Common myeloid progenitor, CD34-positive (primary cell): ENCODE measurements at places on chromosomes 2 and 18.

GRCh38 chr2:36338827-36339145, 16.8 kb upstream of the CRIM1 start:
- no peaks in the 10 kb centered on the region for H3K4me1 ChIP-seq
- H3K4me3 ChIP-seq, result no peak overlapping the region
- DNase-seq, result no peak
- no peaks in the 10 kb centered on the region for H3K36me3 ChIP-seq
- H3K27me3 ChIP-seq, result no peaks in the 10 kb centered on the region

DNA sequence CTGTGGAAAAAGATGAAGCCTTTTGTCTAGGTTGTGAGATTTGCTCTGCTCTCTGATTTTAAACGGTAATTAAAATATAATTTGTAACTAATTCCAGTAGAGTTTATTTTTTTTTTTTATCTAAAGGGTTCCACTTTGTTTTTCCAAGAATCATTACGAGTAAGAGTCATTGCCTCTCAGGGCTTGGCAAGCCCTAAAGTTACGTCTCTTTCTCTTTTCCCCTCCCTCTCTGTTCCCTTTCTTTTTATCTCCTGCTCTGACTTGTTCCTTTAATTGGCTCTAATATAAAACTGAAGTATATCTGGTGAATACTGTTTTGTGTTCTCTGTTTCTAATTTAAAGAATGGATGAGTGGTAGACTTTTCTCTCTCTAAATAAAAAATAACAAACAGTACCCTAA, 75.8 kb downstream of the CALCRL start:
- no peaks in the 10 kb centered on the region for H3K27me3 ChIP-seq
- H3K4me1 ChIP-seq, result no peaks in the 10 kb centered on the region
- peaks cover 4% of the 10 kb centered on the region for H3K36me3 ChIP-seq

- H3K4me1 ChIP-seq, result peaks cover 4% of the 10 kb centered on the region
- H3K27ac ChIP-seq, result no peak overlapping the region
- no peak overlapping the region for H3K4me3 ChIP-seq
- H3K36me3 ChIP-seq, result no peaks in the 10 kb centered on the region
- peaks cover 63% of the 10 kb centered on the region for H3K27me3 ChIP-seq
Measured at GRCh38 chr2:181677912-181678586, 2.3 kb downstream of the NEUROD1 start.

DNA sequence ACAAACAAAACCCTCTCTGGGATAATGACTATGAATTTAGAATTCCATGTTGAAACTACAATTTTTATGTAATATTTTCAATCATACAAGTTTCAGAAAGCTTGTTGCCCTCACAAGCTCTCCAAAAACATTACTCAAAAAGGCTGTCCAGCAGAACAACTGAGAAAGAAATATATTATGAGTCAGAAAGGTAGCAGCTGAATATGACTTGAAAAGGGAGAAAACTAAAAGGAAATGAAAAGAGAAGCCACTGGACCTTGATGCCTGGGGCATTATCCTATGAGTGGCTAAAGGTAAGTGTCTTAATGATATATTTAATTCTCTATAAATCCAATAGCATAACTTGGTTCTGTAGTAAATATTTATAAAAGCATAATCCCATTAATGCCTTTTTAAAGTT, 61.8 kb downstream of the NXPH2 start:
- H3K27me3 ChIP-seq, result no peaks in the 10 kb centered on the region
- H3K4me3 ChIP-seq, result no peak overlapping the region
- no peak for DNase-seq
- H3K27ac ChIP-seq, result no peak overlapping the region
- H3K4me1 ChIP-seq, result no peaks in the 10 kb centered on the region
- H3K36me3 ChIP-seq, result peaks cover 2% of the 10 kb centered on the region

DNA sequence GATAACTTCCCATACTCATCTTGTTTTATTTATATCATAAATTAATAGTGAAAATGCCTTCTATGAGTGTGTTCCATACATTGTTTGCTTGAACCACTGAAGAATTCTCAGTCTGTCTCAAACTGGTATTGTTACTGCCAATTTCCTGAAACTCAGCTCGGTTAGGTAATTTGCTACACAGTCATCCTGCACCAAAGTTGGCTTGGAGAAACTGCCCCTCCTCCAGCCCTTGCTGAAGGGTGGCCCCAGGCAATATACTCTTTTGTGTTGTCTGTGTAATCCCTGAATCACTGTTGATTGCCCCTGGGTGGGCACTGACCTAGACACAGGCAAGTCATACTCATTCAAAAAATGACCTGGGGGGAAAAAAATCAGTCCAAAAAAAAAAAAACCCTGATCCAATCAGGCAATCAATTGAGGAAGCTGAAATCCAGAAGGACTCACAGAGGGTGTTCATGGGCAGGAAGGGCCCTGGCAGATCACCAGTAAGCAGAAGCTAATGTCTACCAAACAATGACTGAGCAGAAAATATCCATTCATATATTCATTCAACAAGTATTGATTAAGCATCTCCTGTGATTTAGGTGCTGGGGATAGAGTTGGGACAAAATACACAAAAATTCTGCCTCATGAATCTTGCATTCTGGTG, 3.8 kb upstream of the SESTD1 start:
- H3K27ac ChIP-seq, result no peak overlapping the region
- no peak overlapping the region for H3K4me3 ChIP-seq
- H3K4me1 ChIP-seq, result peaks cover 16% of the 10 kb centered on the region
- no peaks in the 10 kb centered on the region for H3K36me3 ChIP-seq
- H3K27me3 ChIP-seq, result no peaks in the 10 kb centered on the region

DNA sequence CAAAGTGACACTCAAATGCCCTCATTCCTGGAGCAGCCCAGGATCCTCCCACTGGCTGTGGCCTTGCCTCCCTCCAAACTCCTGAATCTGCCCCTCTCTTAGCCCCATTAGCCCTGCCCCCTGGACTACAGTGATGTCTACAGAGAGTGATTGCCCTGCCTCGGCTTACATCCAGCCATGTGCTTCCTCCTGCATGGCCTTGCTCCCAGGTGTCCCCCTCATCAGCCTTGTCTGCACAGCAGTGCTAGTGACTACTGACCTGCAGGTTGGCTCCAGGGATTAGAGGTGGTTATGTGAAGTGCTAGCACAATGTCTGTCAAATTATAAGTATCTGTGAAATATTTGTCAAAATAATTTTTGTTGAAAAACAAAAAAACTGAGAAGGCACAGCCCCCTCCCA, 259.1 kb upstream of the MYT1L start:
- DNase-seq, result no peak
- H3K4me1 ChIP-seq, result no peaks in the 10 kb centered on the region
- no peaks in the 10 kb centered on the region for H3K36me3 ChIP-seq
- no peak overlapping the region for H3K4me3 ChIP-seq
- H3K27ac ChIP-seq, result no peak overlapping the region
- H3K27me3 ChIP-seq, result no peaks in the 10 kb centered on the region

DNA sequence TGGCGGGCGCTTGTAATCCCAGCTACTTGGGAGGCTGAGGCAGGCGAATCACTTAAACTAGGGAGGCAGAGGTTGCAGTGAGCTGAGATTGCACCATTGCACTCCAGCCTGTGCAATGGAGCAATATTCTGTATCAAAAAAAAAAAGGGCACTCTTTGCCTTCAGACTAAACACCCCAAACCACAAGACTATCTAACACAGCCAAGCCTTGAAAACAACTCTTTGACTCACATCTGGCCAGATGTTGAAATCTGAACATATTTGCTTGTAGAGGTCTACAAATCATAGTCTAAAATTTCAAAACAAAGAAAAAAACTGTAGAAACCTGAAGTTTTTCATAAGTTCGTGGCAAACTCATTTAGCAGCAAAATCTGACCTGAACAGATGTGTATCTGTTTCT, 94.9 kb downstream of the FAM161A start:
- no peaks in the 10 kb centered on the region for H3K27me3 ChIP-seq
- no peak overlapping the region for H3K4me3 ChIP-seq
- no peaks in the 10 kb centered on the region for H3K4me1 ChIP-seq
- H3K27ac ChIP-seq, result no peak overlapping the region
- no peak for DNase-seq

DNA sequence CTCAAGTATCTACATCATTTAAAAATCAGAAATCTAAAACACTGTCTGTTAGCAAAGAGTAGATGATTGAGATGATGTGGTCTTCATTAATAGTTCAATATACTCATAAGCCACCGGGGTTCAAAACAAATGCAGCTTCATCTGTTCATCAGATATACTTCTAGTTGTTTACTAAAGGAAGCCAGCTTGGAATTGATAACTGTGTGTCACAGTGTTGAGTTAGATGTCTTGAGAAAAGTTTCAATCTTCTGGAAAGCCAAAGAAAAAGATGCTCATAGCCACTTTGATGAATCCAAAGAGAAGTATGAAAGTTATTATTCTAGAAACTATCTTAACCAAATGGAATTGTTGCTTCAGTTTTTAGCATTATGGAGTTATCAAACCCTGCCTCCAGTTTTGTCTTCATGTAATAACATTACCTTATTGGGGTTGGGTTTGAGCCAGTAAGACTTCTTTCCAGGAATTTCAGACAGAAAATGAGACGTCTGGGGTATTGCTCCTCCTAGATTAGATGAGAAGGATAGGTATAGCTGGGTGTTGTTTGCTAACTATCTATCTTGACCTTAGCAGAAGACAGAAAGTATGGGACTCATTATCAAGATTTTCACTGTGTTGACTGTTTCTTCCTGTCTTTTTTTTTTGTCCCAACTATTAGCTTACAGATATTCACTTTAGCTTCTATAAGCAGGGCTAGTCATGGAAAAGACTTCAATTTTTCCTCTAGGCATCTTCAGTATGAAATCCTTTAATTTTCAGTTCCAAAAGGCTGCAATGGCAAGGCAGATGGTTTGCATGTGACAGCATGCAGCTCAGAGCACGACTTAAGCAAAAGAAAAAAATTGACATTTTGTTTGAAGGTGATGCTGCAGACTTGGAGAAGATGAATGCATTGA, 66.5 kb downstream of the LNPK start:
- no peak overlapping the region for H3K27ac ChIP-seq
- no peak for DNase-seq
- peaks cover 8% of the 10 kb centered on the region for H3K36me3 ChIP-seq
- H3K4me1 ChIP-seq, result no peaks in the 10 kb centered on the region

DNA sequence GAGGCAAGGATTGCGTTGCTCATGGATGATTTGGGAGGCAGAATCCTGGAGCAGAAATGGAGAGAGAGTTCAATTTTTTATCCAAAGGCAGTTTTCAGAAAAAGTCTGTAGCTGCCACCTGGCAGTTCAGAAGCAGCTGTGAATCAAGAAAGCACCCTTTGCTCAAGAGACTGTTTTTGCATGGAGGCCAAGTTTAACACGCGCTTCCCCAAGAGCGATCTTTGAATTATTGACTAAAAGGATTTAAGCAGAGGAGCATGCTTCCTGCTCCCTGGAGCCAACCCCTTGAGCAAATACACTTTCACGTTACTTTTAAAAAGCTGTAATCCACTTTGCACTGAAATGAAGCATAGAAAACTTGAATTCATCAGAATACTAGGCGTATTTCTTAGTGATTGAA, 252.4 kb downstream of the RNF144A start:
- no peaks in the 10 kb centered on the region for H3K36me3 ChIP-seq
- no peak for DNase-seq
- no peak overlapping the region for H3K4me3 ChIP-seq
- no peaks in the 10 kb centered on the region for H3K4me1 ChIP-seq

DNA sequence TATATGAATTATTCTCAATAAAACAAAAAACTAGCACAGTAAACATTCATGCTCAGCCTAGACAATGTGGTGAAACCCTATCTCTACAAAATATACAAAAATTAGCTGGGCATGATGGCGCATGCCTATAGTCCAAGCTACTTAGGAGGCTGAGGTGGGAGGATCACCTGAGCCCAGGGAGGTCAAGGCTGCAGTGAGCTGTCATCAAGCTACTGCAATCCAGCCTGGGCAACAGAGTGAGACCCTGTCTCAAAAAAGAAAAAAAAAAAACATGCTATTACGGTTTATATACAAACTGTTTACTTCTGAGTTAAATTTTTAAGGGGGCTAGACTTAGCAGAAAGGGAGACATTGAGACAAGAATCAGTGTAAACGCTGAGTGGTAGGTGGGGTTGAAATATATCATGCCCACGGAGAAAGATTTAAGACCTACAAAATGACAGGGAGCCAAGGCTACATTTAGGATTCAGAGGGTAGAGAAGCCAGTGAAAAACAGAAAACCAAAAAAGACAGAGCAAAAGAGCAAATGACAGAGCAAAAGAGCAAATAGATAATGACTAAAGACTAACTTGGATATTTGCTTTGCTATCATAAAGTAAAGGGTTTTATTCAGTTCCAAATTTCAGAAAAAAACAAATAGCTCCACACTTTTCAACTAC, 7.5 kb downstream of the TTC32 start:
- DNase-seq, result no peak
- H3K4me3 ChIP-seq, result no peak overlapping the region
- peaks cover 16% of the 10 kb centered on the region for H3K4me1 ChIP-seq
- H3K27ac ChIP-seq, result no peak overlapping the region

DNA sequence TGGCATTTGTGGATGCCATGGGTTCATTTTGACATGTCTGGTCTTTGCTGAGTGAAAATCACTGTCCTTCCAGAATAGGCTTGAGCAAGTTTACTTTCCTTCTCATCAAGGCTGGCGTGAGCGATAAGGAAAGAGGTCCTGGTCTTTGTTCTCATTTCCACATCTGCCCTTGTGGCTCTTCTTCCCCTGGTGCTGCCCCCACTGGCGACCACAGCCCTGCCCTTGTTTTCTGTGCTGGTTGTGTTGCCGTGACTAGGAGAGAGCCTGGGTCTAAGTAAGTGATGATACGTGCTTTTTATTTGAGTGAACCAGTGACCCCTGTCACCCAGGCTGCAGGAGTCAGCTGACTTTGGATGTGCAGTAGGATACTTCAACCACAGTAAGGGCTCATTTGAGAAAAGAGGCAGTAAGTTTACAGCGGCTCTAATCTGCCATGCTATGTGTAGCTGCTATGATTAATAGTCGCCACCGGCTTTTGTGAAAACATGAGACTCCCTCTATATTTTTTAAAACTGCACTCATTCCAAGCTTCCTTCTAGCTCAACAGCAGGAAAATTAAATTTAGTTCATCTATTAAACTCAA, 441.7 kb downstream of the RNF144A start:
- H3K27me3 ChIP-seq, result no peaks in the 10 kb centered on the region
- no peaks in the 10 kb centered on the region for H3K4me1 ChIP-seq
- no peaks in the 10 kb centered on the region for H3K36me3 ChIP-seq
- no peak overlapping the region for H3K4me3 ChIP-seq

DNA sequence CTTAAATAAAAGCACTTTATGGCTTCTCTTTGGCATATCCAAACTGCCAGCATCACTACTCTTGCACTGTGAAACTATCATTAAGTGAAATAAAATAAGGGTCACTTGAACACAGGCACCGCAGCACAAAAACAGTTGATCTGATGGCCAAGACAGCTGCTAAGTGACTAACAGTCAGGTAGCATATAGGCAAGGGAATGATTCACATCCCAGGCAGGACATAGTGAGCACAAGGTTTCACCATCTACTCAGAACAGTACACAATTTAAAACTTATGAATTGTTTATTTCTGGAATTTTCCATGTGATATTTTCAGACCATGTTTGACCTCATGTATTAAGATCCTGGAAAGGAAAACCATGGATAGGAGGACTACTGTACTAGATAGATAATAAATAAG, 214.2 kb downstream of the MREG start:
- peaks cover 29% of the 10 kb centered on the region for H3K4me1 ChIP-seq
- H3K27me3 ChIP-seq, result no peaks in the 10 kb centered on the region
- no peak overlapping the region for H3K4me3 ChIP-seq

GRCh38 chr18:70293166-70293565, 4.3 kb downstream of the SOCS6 start:
- no peaks in the 10 kb centered on the region for H3K36me3 ChIP-seq
- no peaks in the 10 kb centered on the region for H3K27me3 ChIP-seq
- no peak overlapping the region for H3K4me3 ChIP-seq
- no peak overlapping the region for H3K27ac ChIP-seq
- H3K4me1 ChIP-seq, result peaks cover 26% of the 10 kb centered on the region
